ENCODE measurements at places on chromosomes 7 and 10.

- DNase-seq: no peak
Measured at GRCh38 chr10:113732160-113732881, 19.2 kb upstream of the PLEKHS1 start.

DNA sequence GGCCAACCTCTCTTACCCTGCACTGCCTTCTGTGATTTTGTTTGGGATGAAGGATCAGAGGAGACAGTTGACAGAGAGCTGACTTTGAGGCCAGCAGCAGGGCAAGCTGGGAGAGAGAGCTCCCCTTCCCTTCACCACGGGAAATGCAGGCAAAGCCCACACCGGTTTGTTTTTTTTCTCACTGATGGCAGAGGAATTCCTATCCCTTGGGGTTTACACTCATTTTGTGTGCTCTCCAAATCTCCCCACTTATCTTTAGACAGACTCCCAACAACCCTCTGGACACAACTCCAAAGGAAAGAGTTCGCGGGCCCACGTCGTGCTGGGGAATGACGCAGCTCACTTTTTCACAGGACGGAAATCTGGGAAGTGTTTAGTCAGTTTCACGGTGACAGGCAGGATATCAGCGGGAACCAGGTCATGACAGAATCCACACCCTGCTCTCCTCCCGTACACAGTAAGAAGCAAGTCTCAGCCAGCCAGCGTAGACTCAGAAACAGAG, 68.3 kb upstream of the FAM171A1 start:
- no peak for DNase-seq

- no peak for DNase-seq
Measured at GRCh38 chr10:69665474-69666320, 35.6 kb downstream of the FAM241B start.

- DNase-seq: no peak
Measured at GRCh38 chr7:37901236-37901827, 15.3 kb downstream of the SFRP4 start.

GRCh38 chr7:33886149-33886623, 19.2 kb upstream of the BMPER start:
- DNase-seq: no peak

GRCh38 chr10:3800586-3800985, 15.6 kb upstream of the KLF6 start:
- peak; percentile 47 for DNase-seq

GRCh38 chr10:48241332-48241731, 33.2 kb downstream of the FRMPD2 start:
- no peak for DNase-seq

- peak; percentile 7 for DNase-seq
Measured at GRCh38 chr10:99431190-99431760, 851 bp upstream of the GOT1 start.

DNA sequence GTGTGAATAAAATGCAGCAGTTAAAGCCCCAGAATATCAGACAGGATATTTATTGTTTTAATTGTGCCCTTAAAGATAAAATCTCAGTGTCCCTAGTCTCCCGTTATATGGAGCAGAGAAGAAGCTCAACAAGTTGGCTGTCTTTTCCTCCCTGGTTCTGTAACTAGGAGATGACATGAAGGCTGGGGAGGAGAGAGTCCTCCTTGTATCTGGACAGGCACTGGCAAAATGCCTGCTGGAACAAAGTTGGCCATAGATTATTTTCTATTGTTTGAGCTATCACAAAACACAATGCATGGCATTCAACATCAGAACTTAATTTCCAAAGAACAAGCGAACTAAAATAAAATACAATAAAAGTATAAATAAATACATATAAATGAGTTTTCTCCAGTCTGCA, 694.9 kb upstream of the KCND2 start:
- DNase-seq: no peak

DNA sequence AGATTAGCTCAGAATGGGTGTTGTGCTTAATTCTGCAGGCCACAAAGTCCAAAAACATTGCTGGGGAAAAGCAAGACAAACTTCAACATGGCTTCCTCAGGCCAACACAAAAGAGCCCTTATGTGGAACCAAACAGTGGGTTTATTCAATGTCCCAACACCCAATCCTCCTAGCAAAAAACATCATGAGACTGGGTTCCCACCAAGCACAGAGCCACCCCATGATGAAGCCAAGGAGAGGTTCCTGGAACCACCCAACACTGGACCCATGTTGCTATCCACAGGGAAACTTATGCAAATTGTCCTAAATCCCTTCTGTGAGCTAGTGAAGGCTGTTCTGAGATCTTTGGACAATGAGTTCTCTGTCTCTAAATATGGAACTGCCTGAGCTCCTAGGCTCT, 24.0 kb downstream of the SLC25A13 start:
- DNase-seq: no peak

DNA sequence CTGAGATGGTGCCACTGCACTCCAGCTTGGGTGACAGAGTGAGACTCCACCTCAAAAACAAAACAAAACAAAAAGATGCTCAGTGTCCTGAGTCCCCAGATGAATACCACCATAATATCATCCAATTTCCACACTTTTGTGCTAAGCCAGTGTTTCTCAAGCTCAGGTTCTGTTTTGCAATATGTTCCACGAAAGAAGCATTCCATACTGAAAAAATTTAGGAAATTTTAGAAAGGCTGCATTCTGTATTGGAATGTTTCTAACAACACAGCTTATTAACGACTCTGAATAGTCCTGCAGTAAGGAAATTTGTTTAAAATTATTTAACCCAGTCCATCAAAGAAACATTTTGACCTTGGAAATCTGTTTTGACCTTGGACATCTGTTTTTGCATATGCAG, 142.4 kb downstream of the EPC1 start:
- DNase-seq: no peak

DNA sequence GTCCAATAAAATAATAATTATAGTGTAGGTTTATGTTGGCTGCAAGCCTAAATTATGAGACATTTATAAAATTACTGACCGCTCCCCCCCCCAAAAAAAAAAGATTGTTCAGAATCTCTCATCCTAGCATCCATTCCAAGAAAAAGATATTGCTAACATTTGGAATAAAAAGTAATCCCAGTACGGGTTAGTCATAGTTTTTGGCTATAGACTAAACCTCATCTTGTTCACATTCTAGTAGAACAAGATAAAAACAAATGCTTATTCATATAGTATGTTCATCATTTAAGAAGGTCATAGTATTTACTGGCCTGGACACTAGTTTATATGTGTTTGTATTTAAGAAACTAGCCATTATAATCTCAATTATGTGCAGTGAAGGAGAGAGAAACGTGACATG, 44.0 kb downstream of the ADK start:
- no peak for DNase-seq

- DNase-seq: no peak
Measured at GRCh38 chr7:14751461-14751860, 151.1 kb downstream of the DGKB start.

DNA sequence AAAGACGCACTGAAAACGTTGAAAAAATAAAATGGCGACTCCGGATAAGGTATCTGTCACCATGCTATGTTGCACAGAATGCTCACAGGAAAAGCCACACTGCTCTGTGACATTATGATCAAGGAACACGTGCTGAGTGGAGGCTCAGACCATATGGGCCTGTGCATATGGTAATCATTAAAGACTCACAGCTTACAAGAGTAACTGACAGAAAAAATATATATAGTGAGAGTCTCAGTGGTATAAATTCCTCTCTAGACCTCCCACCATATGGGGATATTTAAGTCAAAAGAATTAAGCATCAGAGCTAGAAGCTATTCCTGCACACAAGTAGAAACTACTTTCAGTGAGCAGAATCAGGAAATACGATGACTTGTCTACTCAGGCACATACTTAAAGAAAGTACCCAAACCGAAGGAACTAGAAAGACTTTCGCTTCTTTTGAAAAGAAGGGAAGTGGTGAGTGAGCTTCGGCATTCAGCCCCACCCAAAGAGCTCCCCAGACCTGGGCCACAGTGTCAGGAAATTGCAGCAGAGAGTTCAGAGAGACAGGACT, 65.1 kb upstream of the MPP7 start:
- peak; percentile 81 for DNase-seq

DNA sequence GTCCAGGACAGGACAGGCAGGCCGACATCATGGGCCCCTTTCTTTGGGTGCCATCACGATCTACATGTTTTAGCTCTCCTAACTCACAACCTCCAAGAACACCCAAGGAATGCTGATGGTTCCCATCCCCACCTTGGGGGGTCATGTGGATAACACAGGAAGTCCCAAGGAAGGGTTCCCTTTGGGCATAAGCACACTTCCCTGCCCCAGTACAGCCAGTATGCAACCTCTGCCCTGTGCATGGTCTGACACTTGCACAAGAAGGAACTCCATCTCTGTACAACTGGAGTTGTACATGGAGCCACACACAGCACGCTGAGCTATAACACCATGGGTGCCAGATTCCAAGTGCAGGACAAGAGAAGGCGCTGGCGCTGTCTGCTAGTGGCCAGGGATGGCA, 11.0 kb downstream of the MAT1A start:
- no peak for DNase-seq

GRCh38 chr10:131591936-131592335, 280.4 kb upstream of the TCERG1L start:
- no peak for DNase-seq

- DNase-seq: no peak
Measured at GRCh38 chr10:30435073-30435422, 1.1 kb downstream of the MAP3K8 start.

GRCh38 chr7:50988465-50988864, 205.8 kb upstream of the GRB10 start:
- no peak for DNase-seq

DNA sequence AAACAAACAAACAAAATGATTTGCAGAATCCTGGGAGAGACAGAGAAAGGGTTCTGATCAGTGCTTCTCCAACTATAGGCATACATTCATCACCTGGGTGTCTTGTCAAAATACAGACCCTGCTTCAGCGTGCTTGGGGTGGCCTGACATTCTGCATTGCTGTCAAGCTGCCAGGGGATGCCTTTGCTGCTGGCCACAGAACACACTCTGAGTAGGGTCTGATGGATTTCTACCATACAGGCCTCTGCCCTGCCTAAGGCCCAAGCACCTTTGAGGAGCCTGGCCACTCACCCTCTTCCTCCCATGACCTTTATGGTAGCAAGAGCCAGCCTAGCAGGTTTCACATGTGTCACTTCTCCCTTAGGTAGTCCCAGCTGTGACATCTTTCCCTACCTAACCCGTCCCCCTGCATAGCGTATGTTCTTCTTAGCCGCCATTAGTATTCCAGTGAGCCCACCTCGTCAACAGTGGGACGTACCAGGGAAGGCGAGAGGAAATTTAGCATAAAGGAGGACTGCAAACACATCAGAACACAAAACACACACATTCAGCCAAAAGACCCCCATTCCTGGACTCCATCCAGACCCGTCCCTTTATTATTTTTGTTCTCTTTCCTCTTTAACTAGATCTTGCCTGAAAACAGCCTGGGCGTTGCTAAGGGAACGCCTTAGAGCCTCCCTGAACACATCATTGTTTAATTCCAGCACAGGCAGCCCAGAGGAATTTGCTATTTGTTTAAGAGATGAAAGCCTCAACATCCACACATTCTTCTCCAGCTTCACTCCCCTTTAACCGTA, 43.9 kb upstream of the PODXL start:
- DNase-seq: no peak

DNA sequence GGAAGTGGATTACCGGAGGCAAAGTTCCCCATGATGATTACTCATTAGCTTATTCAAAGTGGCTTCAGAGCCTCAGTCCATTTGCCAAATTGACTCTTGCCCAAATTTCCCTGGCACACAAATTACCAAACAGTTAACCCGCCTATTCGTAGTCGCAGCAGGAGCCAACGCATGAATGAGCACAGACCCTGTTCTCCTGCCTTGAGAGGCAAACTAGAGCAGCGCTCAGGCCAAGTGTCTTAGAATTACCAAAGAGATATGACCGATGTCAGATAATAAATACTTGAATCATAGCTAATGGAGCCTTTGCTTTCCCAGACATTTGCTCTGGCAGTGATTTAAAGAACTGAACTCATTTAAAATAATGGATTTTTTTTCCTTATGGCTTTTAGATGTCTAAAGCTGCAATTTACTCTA, 64.9 kb downstream of the CTTNBP2 start:
- no peak for DNase-seq

DNA sequence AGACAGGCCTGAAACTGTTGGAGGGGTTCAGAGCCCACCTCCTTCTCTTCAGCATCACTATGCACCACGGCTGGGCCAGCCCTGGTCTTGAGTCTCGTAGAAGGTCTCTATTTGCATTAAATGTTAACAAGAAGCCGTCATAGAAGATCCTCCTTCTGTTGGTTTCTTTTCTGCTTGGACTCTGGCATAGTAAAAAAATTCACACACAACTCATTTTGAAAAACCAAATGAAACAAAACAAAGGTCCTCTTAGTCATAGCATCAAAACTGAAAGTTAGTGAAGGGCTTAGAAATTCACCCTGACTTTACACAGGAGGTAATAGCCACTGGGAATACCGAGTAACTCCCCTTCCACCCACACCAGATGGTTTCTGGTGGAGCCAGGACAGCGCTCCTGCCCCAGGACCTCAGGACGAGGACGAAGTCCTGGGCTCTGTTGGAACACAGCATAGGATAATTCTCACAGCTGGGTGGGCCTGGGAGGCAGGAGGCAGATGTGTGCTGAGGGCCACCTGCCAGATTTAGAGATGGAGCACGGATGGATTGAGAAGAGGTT, 248.4 kb upstream of the KLF6 start:
- DNase-seq: no peak

DNA sequence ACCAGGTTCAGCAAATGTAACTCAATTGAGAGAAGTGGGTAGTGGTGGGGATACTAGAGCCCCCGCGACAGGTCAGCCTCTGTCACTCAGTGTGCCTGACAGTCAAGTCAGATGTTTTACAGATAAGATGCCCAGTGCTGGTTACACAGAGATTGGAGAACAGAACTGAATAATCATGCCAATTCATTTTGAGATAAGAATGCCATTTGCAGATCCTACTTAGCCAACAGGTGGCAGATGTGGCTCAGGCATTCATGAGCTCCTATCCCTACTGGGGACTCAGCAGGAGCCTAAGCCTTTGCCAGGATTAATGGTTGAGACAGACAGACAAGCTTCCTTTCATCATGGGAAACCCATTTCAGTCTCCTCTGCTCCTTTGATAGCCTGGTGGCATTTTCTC, 137.8 kb downstream of the MAPK8 start:
- DNase-seq: no peak

GRCh38 chr10:47440207-47440606, 43.7 kb downstream of the ANXA8 start:
- no peak for DNase-seq

DNA sequence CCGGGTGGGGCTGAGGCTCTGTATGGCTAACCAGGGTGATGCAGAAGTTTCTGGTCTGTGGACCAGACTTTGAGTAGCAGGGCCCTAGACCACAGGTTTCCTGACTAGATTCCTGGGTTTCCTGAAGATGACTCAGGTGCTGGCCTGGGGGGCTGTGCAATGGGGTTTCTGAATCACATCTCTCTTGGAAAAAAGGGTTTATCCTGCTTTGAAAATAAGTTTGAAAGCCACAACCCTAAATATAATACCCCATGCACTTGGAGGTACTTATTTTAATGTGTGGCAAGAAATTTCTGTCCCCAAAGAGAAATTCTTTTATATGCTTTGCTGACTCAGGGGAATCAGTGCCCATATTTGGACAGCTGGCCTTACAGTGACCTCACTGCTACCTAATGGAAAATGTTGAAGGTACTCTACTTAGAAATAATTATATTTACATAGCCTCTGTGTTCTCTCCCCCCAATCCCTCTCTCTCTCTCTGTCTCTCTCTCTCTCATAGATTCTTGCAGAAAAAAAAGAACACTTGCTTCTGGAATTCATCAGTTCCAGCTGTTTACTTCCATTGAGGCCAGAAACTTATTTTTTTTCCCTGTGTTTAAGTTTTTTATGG, 184.4 kb upstream of the LYZL2 start:
- no peak for DNase-seq

GRCh38 chr10:117553142-117553814, 10.7 kb downstream of the EMX2 start:
- no peak for DNase-seq

- no peak for DNase-seq
Measured at GRCh38 chr7:46035166-46035565, 114.1 kb upstream of the IGFBP3 start.
